ENCODE measurements at places on chromosomes 5 and 9.

DNA sequence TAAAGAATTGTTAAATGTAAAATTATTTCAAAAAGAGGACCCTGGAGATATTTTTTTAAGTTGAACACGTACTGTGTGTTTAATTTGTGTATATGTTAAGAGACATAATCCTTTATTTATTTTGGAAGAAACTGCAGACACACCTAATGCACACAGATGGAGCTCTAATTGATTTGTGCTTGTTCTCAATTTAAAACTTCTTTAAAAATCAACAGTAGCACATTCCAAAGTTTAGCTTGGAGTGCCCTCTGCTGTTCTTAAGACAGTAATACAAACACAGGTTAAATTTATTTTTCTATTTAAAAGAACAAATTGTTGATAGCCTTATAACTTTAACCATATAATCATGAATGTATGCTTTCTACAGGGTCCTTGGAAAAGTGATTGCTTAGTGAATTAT, 277.6 kb upstream of the ADAMTS16 start:
- no peak for DNase-seq
- peaks cover 3% of the 10 kb centered on the region for H3K27me3 ChIP-seq
- no peaks in the 10 kb centered on the region for H3K4me1 ChIP-seq
- H3K27ac ChIP-seq: no peak overlapping the region
- no peak overlapping the region for H3K4me3 ChIP-seq

DNA sequence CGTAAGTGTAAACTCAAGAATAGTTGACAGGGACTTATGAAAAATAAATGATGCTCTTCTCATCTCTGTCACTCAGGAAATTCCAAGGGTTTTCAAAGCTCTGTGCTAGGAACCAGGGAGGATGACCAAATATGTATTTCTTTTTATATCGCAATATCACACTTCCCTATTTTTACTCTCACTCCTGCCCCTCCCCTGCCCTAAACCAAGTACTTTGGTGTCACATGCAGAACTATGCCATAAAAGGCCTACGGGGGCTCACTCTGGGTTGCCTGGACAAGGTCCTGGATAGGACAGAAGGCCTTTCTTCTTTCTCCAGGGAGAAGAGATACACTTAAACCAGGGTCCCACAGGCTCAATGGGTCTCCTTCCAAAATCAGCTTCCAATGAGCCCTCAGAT, 8.3 kb upstream of the RETREG1 start:
- DNase-seq: no peak
- H3K4me3 ChIP-seq: no peak overlapping the region
- no peaks in the 10 kb centered on the region for H3K36me3 ChIP-seq
- no peaks in the 10 kb centered on the region for H3K27me3 ChIP-seq
- H3K4me1 ChIP-seq: peaks cover 30% of the 10 kb centered on the region
- H3K27ac ChIP-seq: no peak overlapping the region

GRCh38 chr5:112346411-112347044, 72.5 kb downstream of the EPB41L4A start:
- no peak overlapping the region for H3K27ac ChIP-seq
- no peaks in the 10 kb centered on the region for H3K36me3 ChIP-seq
- DNase-seq: no peak
- H3K4me3 ChIP-seq: no peak overlapping the region
- no peaks in the 10 kb centered on the region for H3K4me1 ChIP-seq

DNA sequence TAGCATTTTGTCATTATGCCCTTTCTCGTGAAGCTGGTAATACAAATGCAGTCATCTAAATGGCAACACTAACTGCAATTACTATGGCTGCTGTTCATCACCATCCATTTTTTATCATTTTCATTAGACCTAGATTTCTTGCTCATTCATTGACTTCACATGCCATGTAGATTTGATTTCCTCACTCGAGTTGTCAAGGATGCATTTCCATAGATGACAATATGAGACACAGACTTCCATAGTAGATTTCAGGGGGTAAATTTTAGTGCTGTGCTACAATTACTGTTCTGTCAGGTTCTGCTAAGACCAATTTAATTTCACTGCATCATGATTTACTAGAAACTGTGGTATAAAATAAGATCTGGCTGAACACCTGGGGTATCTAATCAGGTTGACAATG, 589.2 kb downstream of the SEMA5A start:
- no peaks in the 10 kb centered on the region for H3K27me3 ChIP-seq
- no peak overlapping the region for H3K27ac ChIP-seq
- H3K4me3 ChIP-seq: no peak overlapping the region
- no peaks in the 10 kb centered on the region for H3K4me1 ChIP-seq

GRCh38 chr9:35195683-35196082, 33.9 kb downstream of the UNC13B start:
- no peaks in the 10 kb centered on the region for H3K27me3 ChIP-seq
- no peaks in the 10 kb centered on the region for H3K4me1 ChIP-seq
- DNase-seq: no peak
- no peak overlapping the region for H3K4me3 ChIP-seq
- H3K36me3 ChIP-seq: no peaks in the 10 kb centered on the region

DNA sequence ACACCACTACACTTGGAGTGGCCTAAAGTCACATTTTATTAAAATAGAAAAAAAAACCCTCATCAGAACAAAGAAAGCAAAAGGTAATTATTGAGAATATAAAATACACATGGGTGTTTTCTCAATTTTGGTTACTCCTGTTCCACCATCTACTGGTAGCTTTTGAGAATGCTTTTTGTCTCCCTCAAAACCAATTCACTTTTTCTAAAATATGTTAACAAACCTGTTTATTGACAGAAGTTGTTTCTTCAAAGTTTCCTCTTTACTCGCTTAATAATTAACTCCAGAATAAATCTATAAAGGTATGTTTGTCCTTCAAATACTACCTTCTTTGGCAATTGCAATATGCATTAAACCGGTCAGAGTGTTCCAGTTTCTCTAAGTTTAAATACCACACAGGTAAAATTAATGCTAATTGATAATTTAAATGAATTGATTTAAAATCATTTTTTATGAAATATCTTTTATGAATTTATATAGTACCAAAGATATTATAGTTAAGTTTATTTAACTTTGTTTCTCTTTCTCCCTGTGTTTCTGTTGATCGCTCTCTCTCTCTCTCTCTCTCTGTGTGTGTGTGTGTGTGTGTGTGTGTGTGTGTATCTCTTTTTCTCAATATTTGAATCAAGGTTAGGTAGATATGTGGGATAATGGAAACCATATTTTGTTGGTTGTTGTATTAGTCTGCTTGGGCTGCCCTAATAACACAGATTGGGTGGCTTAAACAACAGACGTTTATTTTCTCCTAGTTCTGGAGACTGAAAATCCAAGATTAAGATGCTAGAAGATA, 487.4 kb downstream of the PRDM9 start:
- H3K27me3 ChIP-seq: no peaks in the 10 kb centered on the region
- H3K36me3 ChIP-seq: no peaks in the 10 kb centered on the region
- no peak overlapping the region for H3K27ac ChIP-seq
- no peaks in the 10 kb centered on the region for H3K4me1 ChIP-seq

DNA sequence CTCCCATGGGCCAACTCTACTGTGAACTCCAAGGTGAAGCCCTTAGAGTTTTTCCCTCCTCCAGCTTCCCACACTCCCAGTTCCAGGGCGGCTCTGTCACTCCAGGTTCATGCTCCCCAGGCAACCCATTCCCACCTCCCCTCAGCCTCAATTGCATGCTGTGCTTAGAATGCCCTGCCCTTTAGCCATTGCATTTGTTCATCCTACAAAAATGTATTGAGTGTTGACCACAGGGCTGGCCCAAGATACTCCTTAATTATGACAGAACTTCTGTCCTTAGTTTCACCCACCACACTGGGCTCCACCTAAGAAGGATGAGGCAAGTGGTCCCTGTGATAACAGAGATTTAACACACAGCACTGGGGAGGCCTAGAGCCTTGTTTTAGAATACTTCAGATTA, 236.1 kb downstream of the ADAMTSL1 start:
- no peaks in the 10 kb centered on the region for H3K36me3 ChIP-seq
- DNase-seq: no peak
- no peaks in the 10 kb centered on the region for H3K4me1 ChIP-seq
- no peaks in the 10 kb centered on the region for H3K27me3 ChIP-seq
- H3K27ac ChIP-seq: no peak overlapping the region
- H3K4me3 ChIP-seq: no peak overlapping the region

GRCh38 chr9:27533311-27533710, 3.7 kb upstream of the MOB3B start:
- H3K27ac ChIP-seq: no peak overlapping the region
- H3K36me3 ChIP-seq: no peaks in the 10 kb centered on the region
- no peaks in the 10 kb centered on the region for H3K27me3 ChIP-seq

DNA sequence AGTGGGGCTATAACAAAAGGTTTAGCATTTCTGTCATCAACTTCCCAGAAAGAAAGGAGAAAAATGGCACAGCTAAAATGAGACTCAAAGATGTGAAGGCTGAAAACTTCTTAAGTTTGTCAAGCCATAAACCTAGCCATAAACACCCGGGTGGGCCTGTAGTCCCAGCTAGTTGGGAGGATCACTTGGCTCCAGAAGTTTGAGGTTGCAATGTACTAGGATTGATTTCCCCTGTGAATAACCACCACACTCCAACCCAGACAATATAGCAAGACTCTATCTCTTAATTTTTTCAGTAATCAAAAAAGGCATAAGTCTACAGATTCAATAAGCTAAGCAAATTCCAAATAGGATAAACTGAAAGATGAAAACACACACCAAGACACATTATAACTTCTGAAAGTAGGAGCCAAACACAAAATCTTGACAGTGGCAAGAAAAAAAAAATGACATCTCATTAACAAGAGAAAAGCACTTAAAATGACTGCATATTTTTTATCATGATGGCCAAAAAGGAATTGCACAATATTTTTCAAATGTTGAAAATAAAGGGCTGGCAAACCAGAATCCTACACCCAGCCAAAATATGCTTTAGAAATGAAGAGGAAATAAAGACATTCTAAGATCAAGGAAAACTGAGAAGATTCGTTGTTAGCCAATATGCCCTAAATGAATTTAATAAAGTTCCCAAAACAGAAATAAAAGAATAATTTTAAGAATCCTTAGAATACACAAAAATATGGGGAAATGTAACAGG, 308.4 kb downstream of the BRINP1 start:
- no peak overlapping the region for H3K4me3 ChIP-seq
- H3K36me3 ChIP-seq: no peaks in the 10 kb centered on the region
- H3K27me3 ChIP-seq: no peaks in the 10 kb centered on the region
- H3K27ac ChIP-seq: no peak overlapping the region
- DNase-seq: no peak

DNA sequence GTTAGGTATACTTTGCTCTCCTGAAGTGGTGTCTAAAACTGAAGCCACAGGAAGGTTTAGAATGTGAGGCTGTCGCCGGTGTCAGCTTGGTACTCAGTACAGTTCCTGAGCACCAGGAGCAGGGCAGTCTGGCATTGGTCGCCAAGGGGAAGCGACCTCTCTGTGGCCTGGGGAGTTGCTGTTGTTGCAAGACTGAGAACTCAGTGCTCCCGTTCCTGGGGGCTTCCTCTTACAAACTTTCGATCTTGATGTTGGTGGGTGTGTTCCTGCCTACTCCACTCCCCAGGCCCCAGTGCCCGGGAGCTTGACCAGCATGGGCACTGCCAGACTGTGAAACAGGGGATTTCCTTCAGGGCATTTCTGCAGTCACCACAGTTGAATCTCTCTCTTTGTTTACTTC, 52.4 kb upstream of the PPARGC1B start:
- H3K36me3 ChIP-seq: no peaks in the 10 kb centered on the region
- no peak overlapping the region for H3K4me3 ChIP-seq
- no peaks in the 10 kb centered on the region for H3K27me3 ChIP-seq
- DNase-seq: no peak
- no peak overlapping the region for H3K27ac ChIP-seq

DNA sequence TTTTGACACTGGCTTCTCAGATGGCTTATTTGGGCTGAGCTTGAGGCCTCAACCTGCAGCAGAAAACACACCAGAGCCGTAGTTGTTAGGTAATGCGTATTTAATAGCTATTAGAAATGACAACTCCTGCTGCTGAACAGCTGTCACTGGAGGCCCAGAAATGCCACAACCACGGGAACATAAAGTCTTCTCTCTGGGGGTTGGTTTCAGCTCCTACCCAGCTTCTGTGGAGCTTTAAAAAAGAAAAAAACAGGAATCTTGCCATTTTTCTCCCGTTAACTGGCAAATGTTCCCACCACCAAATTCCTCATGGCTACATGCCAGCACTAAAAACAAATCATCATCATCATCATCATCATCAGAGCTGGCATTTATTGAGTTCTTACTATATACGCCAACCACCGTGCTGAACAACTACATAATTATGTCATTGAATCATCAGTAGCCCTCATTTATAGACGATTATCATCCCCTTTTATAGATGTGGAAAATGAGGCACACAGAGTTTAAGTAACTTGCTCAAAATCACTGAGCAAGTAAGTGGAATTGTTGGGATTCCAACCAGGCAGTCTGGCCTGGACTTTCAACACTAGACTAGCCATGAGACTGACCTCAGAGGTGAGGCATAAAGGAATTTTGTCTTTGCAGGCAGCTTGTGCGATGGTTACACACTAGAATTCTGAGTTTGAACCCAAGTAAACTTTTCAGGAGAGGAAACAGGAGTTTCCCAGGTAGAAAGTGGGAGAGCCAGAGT, 185.3 kb upstream of the WWC1 start:
- no peaks in the 10 kb centered on the region for H3K36me3 ChIP-seq
- H3K4me1 ChIP-seq: no peaks in the 10 kb centered on the region
- H3K27me3 ChIP-seq: peaks cover 4% of the 10 kb centered on the region
- DNase-seq: no peak
- no peak overlapping the region for H3K4me3 ChIP-seq
- H3K27ac ChIP-seq: no peak overlapping the region

DNA sequence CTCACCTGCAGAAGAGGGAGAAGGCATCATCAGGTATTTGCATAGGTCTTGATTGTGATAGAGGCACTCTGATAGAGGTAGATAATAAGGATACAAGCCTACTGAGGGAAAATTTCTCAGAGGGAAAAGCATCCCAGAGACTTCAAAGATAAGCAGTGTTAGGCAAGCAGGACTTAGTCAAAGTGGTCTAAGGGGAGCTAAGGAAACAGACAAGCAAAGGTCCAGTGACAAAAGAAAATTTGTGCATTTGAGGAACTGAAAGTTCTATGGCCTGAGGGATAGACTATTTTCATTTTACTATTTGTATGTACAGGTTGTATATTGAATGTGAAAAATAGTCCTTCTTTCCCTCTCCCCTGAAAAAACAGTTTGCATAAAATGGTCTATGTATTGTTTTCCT, 27.4 kb downstream of the OXCT1 start:
- DNase-seq: no peak
- no peaks in the 10 kb centered on the region for H3K27me3 ChIP-seq
- no peaks in the 10 kb centered on the region for H3K4me1 ChIP-seq
- H3K27ac ChIP-seq: no peak overlapping the region
- H3K36me3 ChIP-seq: peaks cover 7% of the 10 kb centered on the region

- peaks cover 8% of the 10 kb centered on the region for H3K27me3 ChIP-seq
- H3K36me3 ChIP-seq: no peaks in the 10 kb centered on the region
- no peak for DNase-seq
Measured at GRCh38 chr5:7794823-7795222, 56.1 kb downstream of the CFAP90 start.

All from naive B cell (primary cell).